T-helper 17 cell (primary cell): ENCODE measurements at places on chromosomes 1 and 21. TPM values are rescaled to one million over a fixed set of nuclear protein-coding genes. Genes with fewer than 3 reads are reported as not detected.

The RPTN gene
- total RNA-seq = not detected

GRCh38 chr21:29396951-29397455, 98.3 kb downstream of the BACH1 start:
- no peak for DNase-seq

DNA sequence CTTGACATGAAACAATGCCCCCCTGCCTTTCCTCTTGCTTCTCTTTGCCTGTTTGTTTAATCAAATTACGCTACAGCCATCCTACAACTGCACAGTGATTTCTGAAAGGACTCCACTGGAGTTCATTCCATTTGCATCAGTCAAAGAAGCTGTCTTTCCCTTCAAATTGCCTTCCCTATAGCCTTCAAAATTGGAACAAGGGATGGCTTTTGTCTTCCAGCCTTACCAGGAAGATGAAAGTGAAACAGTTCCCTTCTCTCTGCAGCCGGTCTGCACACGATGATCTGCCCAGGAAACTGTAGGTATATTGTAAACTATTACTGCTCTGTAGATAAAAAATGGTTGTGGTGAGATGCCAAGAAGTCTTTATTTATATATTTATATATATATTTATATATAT, 65.6 kb upstream of the ETS2 start:
- DNase-seq = no peak

DNA sequence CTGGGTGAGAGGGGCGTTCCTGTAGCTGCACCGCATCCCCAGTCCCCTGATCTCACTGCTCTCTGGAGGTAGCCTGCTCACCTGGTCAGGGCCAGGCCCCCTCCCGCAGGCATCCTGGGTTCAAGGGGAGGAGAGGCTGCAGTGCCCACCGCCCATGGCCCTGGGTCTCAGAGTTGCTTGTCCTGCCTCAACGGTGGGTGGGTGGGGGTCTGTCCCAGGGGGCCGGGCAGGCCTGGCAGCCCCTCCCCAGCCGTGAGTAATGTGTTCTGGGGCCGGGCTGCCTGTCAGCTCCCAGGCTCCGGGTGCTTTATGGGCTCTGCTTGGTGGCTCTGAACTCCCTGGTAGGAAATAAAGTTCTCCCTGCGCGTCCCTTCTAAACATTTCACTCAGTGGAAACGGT, 126.9 kb downstream of the CASZ1 start:
- no peak for DNase-seq

GRCh38 chr1:52332411-52332810, 33.6 kb downstream of the CC2D1B start:
- DNase-seq = no peak

DNA sequence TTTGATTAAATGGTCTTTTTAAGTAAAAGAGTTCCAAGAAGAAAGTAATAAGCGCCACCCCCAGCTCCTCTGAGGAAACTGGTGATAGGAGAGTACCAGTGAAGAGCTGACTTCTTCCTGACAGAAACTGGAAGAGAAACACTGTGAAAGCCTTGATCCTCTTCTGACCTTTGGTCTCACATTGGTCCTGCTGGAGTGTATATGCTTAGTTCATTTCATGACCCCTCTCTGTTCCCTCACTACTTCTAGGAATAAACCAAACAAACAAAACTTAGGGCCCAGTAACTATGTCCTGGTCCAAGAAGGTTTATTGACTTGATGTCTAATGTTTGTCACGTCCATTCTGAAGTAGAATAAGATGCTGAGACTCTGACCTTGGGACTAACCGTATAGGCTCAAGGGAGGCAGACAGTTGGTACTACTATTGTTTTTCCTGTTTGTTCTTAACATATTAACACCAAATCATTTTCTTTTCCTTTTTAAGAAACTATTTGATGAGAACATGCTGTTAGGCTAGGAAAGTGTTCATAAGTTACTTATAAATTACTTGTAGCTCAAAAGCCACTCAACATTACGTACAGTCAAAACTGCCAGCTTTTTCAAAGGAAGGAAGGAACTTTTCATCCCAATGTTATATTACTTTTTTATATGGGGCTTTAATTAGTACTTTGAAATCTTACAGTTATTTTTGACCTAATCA, 57.9 kb downstream of the MIER1 start:
- DNase-seq = no peak

The KRTAP13-2 gene
- not detected for total RNA-seq
